ENCODE measurements at places on chromosomes 5 and 9. TPM values are rescaled to one million over a fixed set of nuclear protein-coding genes. Genes with fewer than 3 reads are reported as not detected.

The PCDHGC3 gene
- 38.8 TPM for total RNA-seq

The GLRA1 gene
- total RNA-seq, result not detected

DNA sequence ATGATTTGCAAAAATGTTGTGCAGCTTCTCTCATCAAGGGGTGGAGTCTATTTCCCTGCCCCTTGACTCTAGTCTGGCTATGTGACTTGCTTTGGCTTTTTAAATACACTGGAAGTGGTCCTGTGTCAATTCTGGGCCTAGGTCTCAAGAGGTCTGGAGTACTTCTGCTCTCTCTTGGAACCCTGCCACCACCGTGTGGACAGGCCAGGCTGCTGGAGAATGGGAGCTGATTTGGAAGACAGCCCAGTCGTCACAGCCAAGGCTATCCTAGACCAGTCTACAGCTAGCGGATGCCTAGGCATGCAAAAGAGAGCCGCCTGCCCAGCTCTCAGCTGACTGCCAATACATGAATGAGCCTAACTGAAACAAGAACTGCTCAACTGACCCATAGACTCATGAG, 56.7 kb upstream of the CLINT1 start:
- ATAC-seq, result no peak

DNA sequence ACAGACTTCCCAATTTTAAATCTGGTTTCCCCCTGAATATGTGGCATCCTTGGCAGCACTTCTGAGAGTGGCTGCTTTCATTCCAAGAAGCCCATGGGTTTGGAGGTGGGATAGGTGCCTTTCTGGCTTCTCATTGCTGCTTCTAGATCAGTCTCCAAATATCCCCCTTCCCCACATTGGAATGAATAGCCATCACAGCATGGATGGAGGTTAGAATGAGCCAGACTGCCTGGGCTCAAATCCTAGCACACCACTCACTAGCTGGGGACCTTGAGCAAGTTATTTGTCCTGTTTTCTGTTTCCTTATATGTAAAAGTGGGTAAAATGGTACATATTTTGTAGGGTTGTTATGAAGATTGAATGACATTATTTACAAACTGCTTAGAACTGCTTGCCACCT, 13.8 kb upstream of the IL13 start:
- no peak for ATAC-seq

The GLDC gene
- total RNA-seq, result 28.3 TPM

GRCh38 chr9:23551311-23551721, 274.7 kb downstream of the ELAVL2 start:
- no peak for ATAC-seq

All from esophagus mucosa (tissue), 1 donor.